Germinal center (tissue), 1 donor: ENCODE measurements at places on chromosomes 3 and 15.

GRCh38 chr15:96093063-96093462 is 237.4 kb upstream of the NR2F2 start:
- no peak for DNase-seq

DNA sequence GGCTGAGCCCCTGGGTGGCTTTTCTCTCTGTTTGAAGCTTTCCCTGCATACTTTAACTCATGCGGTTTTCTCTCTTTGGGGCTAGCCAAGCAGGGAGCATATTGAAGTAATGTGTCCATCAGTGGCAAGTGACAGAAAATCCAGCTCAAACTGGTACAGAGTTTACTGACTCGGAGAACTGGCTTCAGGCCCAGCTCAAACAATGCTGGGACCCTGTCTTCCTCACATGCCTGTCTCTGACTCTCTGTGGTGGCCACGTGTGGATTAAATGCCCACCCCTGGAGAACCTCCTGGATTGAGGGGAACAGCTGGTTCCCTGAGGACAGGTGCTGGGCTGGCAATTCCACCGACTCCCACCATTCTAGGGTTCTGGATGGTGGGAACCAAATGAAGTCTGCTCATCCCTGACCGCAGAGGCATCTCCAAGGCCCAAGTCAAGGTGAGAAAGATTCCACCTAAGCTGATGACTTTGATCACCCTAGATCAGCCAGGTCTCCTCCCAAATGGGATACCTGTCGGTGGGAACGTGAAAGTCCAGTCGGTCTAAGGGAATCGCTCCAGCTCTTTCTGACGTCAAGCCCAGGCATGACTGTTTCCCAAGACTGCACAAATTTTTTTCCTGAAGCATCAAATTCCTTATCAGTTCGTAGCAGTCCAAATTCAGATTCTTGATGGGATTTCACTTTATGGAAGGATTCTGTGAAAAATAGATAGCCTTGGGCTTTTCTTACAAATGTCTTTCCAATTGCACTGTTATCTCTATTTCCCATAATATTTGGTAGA is 16.3 kb upstream of the HDAC11 start:
- no peak for DNase-seq

DNA sequence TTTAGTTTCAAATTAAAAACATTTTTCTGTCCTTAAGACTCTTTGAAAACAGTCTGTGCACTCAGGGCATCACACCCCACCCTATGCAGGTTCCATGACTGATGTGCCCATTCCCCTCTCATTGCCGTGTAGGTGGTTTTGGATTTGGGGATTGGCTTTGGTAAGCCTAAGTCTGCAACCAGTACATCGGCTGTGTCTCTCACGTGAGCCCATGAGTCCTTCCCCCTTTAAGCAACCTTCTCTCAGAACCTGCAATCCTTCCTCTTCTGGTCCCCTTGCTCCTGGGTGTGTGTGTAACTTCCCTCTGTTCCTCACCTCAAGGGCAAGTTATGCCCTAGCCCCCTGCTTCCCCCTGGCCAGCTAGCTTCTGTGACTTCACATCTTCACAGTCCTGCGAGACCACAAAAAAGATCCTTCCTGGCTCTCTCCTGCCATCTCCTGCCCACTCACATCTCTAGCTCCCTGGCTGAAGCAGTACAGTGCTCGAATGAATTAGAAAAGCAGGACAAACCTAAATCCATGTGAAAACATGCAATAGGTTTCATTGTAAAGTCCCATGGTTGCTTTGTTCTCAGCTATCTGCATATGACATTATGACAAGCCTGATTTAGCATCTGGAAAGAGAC is 126.7 kb downstream of the UACA start:
- DNase-seq = no peak

DNA sequence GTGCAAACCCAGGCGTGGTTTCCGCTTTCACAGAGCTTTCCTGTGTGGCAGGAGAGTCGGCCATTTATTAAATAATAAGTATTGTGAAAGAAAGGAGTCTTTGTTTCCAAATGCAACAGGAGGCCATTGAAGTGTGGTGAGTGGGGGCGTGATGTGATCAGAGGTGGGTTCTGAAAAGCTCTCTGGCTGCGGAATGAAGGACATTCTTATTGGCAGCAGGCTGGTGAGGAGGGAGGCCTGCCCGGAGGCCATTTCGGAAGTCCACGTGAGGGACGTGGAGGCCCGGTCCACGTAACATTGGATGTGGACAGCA is 11.1 kb downstream of the ARNT2 start:
- no peak for DNase-seq
